ENCODE measurements at places on chromosomes 13 and 19.

DNA sequence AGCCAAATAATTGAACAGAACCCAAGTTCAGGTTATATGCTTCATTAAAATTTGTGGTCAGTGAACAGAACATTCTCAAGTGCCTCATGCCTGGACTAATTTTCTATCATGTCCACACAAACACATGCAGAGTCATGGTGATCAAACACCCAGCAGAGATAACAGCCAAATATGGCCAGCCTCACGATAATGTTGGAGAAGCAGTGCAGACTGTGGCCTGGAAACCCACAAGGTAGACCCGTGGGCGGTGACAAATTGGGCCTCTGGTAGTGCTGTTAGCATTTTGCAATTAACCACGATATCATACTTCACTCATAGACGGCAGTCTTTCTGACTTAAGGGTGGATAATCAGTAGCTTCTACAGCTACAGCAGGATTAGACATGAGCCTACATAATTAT is 35.0 kb upstream of the VWA8 start:
- no peak for DNase-seq

- DNase-seq = no peak
Measured at GRCh38 chr13:94198681-94199080, 280.8 kb downstream of the DCT start.

- no peak for DNase-seq
Measured at GRCh38 chr19:31943191-31943661, 402.2 kb upstream of the ZNF507 start.

- DNase-seq = no peak
Measured at GRCh38 chr13:92355213-92355612, 871.4 kb upstream of the GPC6 start.
